Caudate nucleus (tissue), 63 donors: ENCODE measurements at places on chromosomes 11 and 22.

GRCh38 chr22:26621663-26622062 is at the start of gene CRYBA4:
Gene CRYBA4, plus strand, starts transcription at chr22:26621963. Its CDS starts 634 bp downstream, at chr22:26622597.
- DNase-seq, result no peak

- DNase-seq, result no peak
Observed at GRCh38 chr22:27239520-27239919, 562.0 kb downstream of the MN1 start.

GRCh38 chr22:24503137-24503842 is 8.2 kb downstream of the UPB1 start:
- DNase-seq, result no peak

DNA sequence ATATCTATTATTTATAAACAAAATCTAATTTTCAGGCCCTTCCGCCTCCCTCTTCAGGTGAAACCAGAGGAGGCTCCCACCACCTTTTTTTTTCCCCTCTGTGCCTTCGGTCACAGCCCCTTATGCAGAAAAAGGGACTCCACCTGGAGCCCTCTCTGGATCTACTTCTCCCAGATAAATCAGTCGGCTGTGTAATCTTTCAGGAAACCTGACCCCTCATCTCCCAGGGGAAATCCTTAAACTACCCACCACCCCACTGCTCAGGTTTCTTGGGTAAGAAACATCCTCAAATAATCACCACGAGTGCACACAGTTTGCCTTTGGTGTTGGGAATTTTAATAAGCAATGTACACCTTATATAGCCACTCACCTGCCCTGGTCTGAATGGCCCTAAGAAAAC is 104.2 kb downstream of the NAV2 start:
- DNase-seq, result no peak

DNA sequence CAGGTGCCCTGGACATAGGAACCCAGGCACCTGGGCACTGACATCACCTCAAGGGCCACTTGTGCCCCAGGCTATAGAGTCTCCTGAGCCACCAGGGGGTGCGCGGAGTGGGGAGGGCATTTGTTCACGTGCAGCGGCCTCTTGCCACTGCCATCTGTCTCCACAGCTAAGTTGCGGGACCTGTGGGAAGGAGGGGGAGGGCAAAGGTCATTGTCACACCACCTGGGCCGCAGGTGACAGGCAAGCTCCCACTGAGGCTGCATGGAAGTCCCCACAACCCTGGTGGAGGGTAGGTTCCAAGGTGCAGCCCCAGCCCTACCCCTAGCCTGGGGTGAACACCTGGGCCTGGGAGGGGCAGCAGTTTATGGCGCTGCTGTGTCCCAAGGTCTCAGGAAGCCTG is 79.5 kb downstream of the PIWIL3 start:
- no peak for DNase-seq
